Airway epithelial cell (primary cell): ENCODE measurements at places on chromosomes 1 and 21. TPM values are rescaled to one million over a fixed set of nuclear protein-coding genes. Genes with fewer than 3 reads are reported as not detected.

The SRGAP2B gene
- total RNA-seq, result 15.0 and 18.6 TPM in 2 replicates

The SMG7 gene
- 11.5 and 21.6 TPM in 2 replicates for total RNA-seq

The LCE3D gene
- 0.60 TPM in 1 of 2 replicates, not detected in the other for total RNA-seq

The CPLANE2 gene
- total RNA-seq, result 3.7 and 6.5 TPM in 2 replicates

The SLFNL1 gene
- total RNA-seq, result under 0.01 TPM in 1 of 2 replicates, not detected in the other

The CCDC27 gene
- total RNA-seq, result not detected in 2 replicates

The GPR52 gene
- 0.21 TPM in 1 of 2 replicates, not detected in the other for total RNA-seq

The PGD gene
- 190 and 222 TPM in 2 replicates for total RNA-seq

The IFNLR1 gene
- total RNA-seq, result 3.4 and 8.0 TPM in 2 replicates

The PTPN14 gene
- 19.8 and 32.9 TPM in 2 replicates for total RNA-seq

The SPATA45 gene
- not detected in 2 replicates for total RNA-seq

The BSND gene
- not detected in 2 replicates for total RNA-seq

The FAM177B gene
- total RNA-seq, result not detected in 2 replicates

The NCDN gene
- 19.4 and 24.5 TPM in 2 replicates for total RNA-seq

The FGR gene
- total RNA-seq, result not detected in 2 replicates

The OR2G6 gene
- not detected in 2 replicates for total RNA-seq

The DIO1 gene
- 0.35 TPM in 1 of 2 replicates, not detected in the other for total RNA-seq

The SLC37A1 gene
- total RNA-seq, result 9.8 and 18.8 TPM in 2 replicates

The SLC25A34 gene
- total RNA-seq, result 0.05 and 0.14 TPM in 2 replicates

The PTGS2 gene
- 37.9 and 46.1 TPM in 2 replicates for total RNA-seq

The MYOC gene
- total RNA-seq, result not detected in 2 replicates

The CELA3A gene
- total RNA-seq, result not detected in 2 replicates

The SYTL1 gene
- total RNA-seq, result 72.4 and 96.0 TPM in 2 replicates

The NDUFV3 gene
- 36.4 and 46.0 TPM in 2 replicates for total RNA-seq
